ENCODE measurements at places on chromosomes 1 and 21.

- DNase-seq = no peak
Observed at GRCh38 chr1:155184835-155185782, 11.5 kb downstream of the TRIM46 start.

- DNase-seq = no peak
Observed at GRCh38 chr1:4267381-4268261, 367.5 kb upstream of the C1orf174 start.

DNA sequence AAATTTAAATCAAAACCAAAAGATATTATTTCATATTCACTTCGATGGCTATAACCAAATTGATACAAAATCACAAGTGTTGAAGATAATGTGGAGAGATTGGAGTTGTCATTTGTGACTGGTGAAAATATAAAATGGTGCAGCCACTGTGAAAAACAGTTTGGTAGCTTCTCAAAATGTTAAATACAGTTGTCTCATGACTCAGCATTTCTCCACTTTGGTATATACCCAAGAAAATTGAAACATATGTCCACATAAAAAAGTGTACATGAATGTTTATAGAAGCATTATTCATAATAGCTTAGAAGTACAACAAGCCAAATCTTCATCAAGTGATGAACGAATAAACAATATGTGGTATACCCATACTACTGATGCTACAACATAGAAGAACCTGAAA, 318.5 kb downstream of the BRINP3 start:
- no peak for DNase-seq

DNA sequence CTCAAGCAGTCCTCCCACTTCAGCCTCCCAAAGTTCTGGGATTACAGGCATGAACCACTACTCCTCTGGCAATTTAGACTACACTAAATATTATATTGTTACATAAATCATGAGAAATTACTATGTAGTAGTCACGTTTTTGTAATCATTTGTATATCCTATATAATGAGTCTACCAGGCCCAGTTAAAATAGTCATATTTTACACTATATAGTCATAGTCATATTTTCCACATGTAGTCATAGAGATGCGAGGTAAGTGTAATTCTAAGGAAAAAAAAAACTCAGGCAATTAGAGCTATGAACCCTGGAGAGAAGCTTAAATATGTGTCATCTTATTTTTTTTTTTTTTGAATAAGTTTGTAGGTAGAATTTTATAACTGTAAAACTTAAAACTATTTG, 90.0 kb downstream of the FNBP1L start:
- DNase-seq = no peak

- DNase-seq = no peak
Observed at GRCh38 chr1:229224308-229224707, 46.6 kb upstream of the RAB4A start.

- DNase-seq = no peak
Observed at GRCh38 chr1:231226156-231226555, 14.9 kb upstream of the GNPAT start.

GRCh38 chr1:88612292-88612691, 71.8 kb upstream of the PKN2 start:
- DNase-seq = no peak

GRCh38 chr21:34266351-34266750, 97.5 kb upstream of the KCNE2 start:
- no peak for DNase-seq

DNA sequence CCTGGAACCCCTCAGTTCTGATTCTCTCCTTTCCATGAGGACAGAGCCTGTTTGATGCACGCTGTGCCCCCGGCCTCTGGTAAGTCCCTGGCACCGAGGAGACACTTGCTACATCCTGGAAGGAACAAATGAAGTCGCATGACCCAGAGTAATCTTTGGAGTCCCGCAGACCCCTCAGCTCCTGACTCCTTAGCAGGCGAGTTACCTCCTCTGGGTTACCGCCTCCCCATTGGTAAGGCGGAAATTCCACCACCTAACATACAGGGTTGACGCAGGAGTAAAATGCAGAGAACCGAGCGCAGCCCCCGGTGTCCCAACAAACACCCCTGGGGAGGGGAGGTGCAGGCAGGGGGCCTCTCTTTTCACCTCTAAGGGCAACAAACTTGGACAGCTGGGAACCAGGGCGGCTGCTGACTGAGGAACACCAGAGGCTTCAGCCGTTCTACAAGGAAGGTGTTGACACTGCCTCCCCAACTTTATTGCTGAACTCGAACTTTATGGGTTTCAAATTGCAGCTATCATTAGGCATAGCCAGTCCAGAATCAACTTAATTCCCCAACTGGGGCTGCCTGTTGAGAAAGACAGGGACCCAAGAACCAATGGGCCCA, 115.3 kb upstream of the IFFO2 start:
- DNase-seq = no peak

- no peak for DNase-seq
Observed at GRCh38 chr21:21177353-21177986, 179.3 kb downstream of the NCAM2 start.

DNA sequence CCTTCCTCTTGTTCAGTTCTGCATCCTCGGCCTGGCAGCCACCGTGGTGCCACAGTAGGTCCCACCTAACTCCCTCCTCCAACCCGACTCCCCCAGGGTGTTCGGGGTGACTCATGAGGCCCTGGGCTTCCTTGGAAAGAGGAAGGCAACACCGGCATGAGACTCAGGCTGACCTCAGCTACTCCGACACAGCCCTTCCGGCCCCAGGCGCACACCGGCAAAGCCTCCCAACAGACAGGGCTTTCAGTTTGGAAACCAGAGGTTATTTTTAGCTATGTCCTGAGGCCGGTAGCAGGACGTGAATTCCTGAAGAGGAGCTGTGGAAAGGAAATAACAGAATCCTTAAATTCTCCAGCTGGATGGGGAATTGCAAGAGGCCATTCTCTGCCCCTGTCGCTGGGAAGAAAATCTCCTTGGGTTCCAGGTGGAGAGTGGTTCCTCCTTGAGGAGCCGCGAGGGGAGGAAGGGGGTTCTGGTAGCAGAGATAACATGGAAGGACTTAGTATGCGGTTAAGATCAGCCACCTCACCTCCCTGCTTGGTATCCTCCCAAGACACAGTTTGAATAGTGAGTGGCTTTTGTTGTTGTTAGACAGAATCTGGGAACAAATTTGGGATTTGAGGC, 24.4 kb downstream of the PLXNA2 start:
- no peak for DNase-seq

DNA sequence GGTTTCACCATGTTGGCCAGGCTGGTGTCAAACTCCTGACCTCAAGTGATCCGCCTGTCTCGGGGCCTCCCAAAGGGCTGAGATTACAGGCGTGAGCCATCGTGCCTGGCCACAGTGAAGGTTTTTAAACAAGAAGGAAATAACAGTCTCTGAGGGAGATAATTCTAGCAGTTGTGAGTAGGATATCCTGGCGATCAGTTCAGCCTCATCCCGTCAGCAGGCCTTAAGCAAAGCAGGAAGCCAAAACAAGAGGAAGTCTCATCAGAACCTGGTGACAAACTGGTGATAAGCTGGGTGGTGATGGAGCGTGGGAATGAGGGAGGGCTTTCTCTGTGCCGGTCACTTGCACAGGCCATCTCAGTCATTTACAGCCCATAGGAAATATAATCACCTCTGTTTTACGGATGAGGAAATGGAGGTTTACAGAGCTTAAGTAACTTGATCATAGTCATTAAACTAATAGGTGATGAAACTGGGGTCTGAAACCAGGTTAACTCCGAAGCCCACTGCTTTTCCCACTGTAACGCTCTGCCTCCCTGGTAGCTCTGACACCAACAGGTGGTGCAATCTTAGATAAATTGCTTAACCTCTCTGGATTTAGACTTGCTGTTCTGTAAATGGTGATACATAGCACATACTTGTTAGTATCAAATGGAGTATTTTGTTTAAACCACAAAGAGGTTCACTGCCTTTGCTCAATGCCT, 40.8 kb upstream of the A3GALT2 start:
- no peak for DNase-seq

- no peak for DNase-seq
Observed at GRCh38 chr21:41630249-41630648, 122.3 kb upstream of the TMPRSS2 start.

- no peak for DNase-seq
Observed at GRCh38 chr1:21304488-21304887, 14.2 kb upstream of the ECE1 start.

GRCh38 chr1:209328196-209328595, 255.3 kb upstream of the CAMK1G start:
- no peak for DNase-seq

DNA sequence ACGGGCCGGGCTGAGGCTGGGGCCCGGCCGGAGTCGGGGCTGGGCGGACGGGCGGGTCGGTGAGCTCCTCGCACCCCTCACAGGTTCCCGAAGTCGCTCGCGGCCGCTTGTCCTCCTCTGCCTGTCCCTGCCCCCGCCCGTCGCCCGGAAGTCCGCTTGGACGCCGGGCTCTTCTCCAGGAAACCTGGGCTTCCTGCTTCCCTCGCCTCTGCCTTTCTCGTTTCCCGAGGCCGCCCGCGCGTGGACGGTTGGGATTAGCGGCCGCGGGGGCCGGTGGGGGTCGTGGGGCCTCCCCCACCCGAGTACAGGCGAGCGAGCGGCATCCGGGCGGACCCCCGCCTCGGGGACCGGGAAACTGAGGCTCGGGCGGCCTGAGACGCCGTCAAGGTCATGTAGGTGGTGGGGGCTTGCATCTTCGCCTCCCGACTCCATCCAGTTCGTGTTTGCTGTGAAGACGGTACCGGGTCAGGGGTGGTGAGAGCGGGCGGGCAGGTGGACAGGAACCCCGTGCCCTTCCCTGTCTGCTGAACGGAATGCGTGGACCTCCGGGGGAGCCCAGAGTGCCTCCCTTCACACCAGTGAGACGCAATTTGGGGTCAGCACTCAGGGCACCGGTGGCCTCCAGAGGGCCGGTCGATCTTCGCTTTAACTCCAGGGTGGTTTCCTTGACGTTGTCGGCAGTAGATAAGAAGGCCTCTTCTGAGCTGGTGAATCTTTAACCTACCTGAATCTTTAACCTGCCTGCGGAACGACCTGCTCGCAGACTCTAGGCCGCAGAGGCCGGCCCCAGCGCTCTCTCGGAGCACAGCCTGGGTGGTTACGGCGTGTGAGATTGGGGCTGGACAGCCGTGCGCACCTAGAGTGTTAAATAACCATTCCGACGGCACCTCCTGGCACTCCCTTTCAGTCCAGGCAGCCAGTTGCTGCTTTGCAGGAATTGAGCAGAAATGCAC, 686 bp downstream of the ARF1 start:
- no peak for DNase-seq

DNA sequence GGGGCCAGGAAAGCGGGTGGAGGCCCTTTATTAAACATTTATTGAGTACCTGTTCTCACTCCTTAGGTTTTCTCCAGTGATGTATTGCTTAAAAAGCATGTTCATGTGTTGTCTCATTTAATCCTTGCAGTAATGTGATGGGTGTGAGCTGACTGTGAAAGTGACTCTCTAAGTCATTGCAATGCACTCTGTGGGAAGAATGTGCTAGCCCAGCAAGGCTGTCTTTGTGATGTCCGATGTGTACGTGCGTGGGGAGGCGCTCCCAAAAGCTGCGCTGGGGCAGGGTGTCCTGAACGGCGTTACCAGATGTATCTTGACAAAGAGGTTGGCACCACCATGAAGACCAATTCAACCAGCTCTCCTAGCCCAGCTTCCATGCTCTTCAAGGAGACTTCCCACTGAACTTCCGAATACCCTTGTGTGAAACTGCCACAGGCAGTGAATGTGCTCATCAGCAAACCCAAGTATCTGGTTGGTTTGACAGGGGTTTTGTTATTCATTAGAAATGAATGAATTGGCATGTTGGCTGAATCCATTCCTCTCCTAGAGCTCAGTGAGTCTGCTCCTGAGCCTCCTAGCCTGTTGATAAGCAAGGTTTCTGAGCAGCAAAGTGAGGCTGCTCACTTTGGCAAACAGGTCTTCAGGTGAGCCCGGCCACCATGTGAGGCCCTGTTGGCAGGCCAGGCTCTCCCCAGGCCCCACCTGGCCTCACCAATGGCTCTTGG, 28.0 kb downstream of the NUAK2 start:
- DNase-seq = no peak

GRCh38 chr1:28642056-28642846, 616 bp downstream of the TAF12 start:
- no peak for DNase-seq

DNA sequence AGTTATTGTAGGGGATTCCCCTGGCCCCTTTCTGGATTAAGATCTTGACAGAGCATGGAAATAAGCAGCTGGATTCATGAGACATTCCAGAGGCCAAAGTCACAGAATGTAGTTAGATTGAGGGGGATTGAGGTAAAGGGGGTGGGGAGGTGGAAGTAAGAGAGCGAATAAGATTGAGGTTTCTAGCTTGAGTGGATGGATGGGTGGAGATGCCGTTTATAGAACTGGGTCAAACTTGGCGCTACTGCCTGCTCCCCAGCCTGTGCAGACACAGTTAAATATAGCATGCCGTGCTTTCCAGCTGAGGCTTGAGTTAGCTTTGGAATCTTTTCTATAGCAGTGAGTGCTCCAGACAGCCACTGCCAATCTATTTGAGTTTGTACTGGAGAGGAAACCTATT, 85.7 kb downstream of the DYRK1A start:
- no peak for DNase-seq

DNA sequence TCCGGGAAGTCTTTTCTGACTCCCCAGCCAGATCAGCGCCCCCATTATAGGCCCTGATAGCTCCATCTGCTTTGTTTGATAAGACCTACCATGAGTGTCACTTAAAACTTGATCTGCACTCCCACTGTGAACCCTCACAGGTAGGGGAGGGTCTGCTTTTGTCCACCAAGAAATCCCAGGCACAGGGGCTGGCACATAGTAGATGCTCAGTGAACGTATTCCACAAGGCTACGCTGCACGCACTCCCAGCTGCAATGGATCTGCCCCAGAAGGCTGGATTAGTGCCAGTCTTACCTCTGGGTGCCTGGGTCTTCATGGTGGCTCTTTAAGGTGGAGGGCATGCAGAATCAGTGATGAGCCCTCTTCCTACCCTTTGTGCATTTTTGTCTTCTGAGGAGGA, 447.1 kb downstream of the PTPRU start:
- no peak for DNase-seq

DNA sequence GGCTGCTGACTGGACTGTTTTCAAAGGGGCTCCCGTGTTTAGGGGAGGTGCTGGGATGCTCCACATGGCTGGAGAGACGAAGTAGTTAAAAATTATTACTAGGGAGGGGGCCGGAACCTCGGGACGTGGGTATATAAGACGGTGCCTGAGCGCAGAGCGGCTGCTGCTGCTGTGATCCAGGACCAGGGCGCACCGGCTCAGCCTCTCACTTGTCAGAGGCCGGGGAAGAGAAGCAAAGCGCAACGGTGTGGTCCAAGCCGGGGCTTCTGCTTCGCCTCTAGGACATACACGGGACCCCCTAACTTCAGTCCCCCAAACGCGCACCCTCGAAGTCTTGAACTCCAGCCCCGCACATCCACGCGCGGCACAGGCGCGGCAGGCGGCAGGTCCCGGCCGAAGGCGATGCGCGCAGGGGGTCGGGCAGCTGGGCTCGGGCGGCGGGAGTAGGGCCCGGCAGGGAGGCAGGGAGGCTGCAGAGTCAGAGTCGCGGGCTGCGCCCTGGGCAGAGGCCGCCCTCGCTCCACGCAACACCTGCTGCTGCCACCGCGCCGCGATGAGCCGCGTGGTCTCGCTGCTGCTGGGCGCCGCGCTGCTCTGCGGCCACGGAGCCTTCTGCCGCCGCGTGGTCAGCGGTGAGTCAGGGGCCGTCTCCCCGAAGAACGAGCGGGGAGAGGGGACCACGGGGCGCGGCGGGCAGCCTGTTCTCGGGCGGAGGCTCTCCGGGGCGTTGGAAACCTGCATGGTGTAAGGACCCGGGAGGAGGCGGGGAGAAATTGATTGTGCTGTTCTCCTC, at the start of gene CHODL:
Gene CHODL, plus strand, starts transcription at position 163 of the 793 bp plus-strand sequence. Its CDS starts 391 bp downstream, at position 554.
- DNase-seq = no peak

- DNase-seq = no peak
Observed at GRCh38 chr1:212607913-212608391, 609 bp upstream of the ATF3 start.

All from amygdala (tissue), 56 donors.